ENCODE measurements at places on chromosomes 6 and 20. TPM values are rescaled to one million over a fixed set of nuclear protein-coding genes. Genes with fewer than 3 reads are reported as not detected.

OPRM1 gene
- total RNA-seq: not detected

CD93 gene
- not detected for total RNA-seq

RBM24 gene
- total RNA-seq: 0.38 TPM

TSBP1 gene
- total RNA-seq: not detected

TAAR2 gene
- not detected for total RNA-seq

BPIFA2 gene
- total RNA-seq: not detected

GINS1 gene
- total RNA-seq: 68.4 TPM

YIPF3 gene
- 78.2 TPM for total RNA-seq

ASIP gene
- total RNA-seq: not detected

- H3K36me3 ChIP-seq: no peaks in the 10 kb centered on the region
- H3K27ac ChIP-seq: no peak overlapping the region
- peaks cover 5% of the 10 kb centered on the region for H3K4me1 ChIP-seq
- no peak for DNase-seq
- H3K4me3 ChIP-seq: no peak overlapping the region
- H3K27me3 ChIP-seq: no peaks in the 10 kb centered on the region
Measured at GRCh38 chr6:111520524-111520923, 37.5 kb upstream of the REV3L start.

GRCh38 chr6:16723826-16724225, 37.4 kb downstream of the ATXN1 start:
- no peak overlapping the region for H3K4me3 ChIP-seq
- H3K27ac ChIP-seq: no peak overlapping the region
- no peaks in the 10 kb centered on the region for H3K27me3 ChIP-seq
- H3K4me1 ChIP-seq: no peaks in the 10 kb centered on the region

GRCh38 chr6:118725944-118726343, 74.6 kb upstream of the CEP85L start:
- H3K4me3 ChIP-seq: no peak overlapping the region
- no peak for DNase-seq
- no peaks in the 10 kb centered on the region for H3K36me3 ChIP-seq
- H3K27ac ChIP-seq: no peak overlapping the region
- no peaks in the 10 kb centered on the region for H3K27me3 ChIP-seq
- no peaks in the 10 kb centered on the region for H3K4me1 ChIP-seq

GRCh38 chr20:59466107-59466815, 138.1 kb upstream of the PHACTR3 start:
- H3K27me3 ChIP-seq: no peaks in the 10 kb centered on the region
- peaks cover 9% of the 10 kb centered on the region for H3K4me1 ChIP-seq
- no peaks in the 10 kb centered on the region for H3K36me3 ChIP-seq
- no peak overlapping the region for H3K27ac ChIP-seq

GRCh38 chr6:167077241-167077932, 45.5 kb upstream of the CCR6 start:
- no peak overlapping the region for H3K27ac ChIP-seq
- H3K36me3 ChIP-seq: no peaks in the 10 kb centered on the region
- no peaks in the 10 kb centered on the region for H3K27me3 ChIP-seq
- H3K4me1 ChIP-seq: no peaks in the 10 kb centered on the region
- no peak for DNase-seq

DNA sequence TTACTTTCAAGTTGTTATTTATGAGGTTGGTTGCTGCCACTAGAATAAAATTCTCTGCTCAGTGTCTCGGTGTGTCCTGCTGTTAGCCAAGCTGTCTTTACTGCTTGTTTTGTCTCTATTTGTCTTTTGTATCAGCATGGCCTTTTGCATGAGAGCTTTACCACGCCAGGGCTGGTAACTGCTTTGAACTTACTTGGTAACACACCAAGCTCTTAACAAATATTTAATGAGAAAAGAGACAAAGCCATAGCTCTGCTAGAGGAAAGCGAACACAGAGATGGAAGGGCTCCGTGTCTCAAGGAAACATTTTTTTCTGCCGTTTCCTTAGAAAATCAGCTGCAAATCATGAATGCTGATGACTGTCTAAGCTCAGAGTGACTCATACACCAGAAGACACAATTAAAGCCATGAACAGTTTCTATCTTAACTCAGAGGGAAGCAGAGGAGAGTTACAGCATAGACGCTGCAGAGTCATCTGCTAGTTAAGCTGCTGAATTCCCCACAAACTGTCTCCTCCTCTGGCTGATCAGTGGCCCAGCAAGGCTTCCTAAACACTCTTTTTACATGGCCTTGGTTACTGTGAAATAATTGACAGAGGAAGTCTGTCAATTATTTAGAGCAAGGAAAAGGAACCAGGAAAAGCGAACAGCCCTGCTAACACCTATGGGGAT, 44.8 kb downstream of the AGPAT4 start:
- H3K27me3 ChIP-seq: no peaks in the 10 kb centered on the region
- H3K4me3 ChIP-seq: no peak overlapping the region
- H3K36me3 ChIP-seq: no peaks in the 10 kb centered on the region
- no peak overlapping the region for H3K27ac ChIP-seq

DNA sequence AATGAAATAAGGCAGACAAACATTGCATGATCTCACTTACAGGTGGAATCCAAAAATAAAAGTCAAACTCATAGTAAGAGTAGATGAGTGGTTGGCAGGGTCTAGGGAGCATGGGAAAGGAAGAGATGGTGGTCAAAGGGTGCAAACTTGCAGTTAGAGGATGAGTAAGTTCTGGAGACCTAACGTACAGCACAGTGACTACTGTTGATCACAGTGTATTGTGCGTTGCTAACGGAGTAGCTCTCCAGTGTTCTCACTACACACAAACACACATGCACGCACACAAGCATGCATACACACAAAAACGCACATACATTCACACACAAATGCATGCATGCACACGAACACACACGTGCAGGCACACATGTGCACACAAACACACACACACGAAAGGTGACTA, 54.9 kb downstream of the LY86 start:
- no peaks in the 10 kb centered on the region for H3K4me1 ChIP-seq
- DNase-seq: no peak
- H3K27ac ChIP-seq: no peak overlapping the region
- H3K27me3 ChIP-seq: no peaks in the 10 kb centered on the region
- no peak overlapping the region for H3K4me3 ChIP-seq
- no peaks in the 10 kb centered on the region for H3K36me3 ChIP-seq

DNA sequence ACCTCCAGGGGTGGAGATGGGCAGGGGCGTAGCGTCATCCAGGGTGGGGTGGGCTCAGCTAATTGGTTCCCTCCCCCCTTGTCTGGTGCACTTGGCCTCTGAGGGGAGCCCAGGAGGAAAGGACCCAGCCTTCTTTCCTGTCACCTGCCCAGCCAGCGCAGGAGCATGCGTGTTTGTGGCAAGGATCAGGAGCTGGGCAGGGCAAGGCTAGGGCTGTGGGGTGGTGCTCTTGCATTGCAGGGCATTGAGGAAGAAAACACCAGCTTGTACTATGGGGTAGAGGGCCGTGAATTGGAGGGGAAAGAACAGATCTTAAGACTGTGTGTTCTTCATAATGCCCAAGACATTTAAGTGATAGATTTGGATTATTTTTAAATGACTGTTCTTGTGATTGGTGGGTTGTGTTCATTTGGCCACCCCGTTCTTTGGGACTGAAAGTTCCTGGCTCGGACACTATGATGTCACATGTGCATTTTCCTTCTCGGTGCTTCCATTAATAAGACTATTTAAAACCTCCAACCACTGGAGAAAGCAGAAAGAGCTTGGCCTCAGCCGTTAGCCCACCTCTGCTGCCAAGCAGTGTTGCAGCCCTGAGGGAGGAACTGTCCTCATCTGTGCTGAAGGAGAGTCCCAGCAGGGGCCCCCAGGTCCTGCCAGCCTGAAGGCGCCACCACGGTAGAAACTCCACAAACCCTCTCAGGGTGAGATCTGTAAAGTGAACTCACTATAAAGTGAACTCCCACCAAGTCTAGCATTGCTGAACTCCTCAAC, 136.2 kb upstream of the INSM1 start:
- H3K4me3 ChIP-seq: no peak overlapping the region
- H3K27me3 ChIP-seq: no peaks in the 10 kb centered on the region
- H3K4me1 ChIP-seq: no peaks in the 10 kb centered on the region
- H3K36me3 ChIP-seq: no peaks in the 10 kb centered on the region
- no peak overlapping the region for H3K27ac ChIP-seq
- DNase-seq: no peak

- no peak for DNase-seq
- H3K27ac ChIP-seq: no peak overlapping the region
- no peaks in the 10 kb centered on the region for H3K36me3 ChIP-seq
- no peaks in the 10 kb centered on the region for H3K4me1 ChIP-seq
Measured at GRCh38 chr6:135320721-135321621, 139.9 kb downstream of the MYB start.

GRCh38 chr6:53257533-53257932, 91.2 kb downstream of the ELOVL5 start:
- H3K36me3 ChIP-seq: peaks cover 18% of the 10 kb centered on the region
- no peaks in the 10 kb centered on the region for H3K27me3 ChIP-seq
- H3K4me3 ChIP-seq: no peak overlapping the region
- H3K27ac ChIP-seq: no peak overlapping the region
- H3K4me1 ChIP-seq: no peaks in the 10 kb centered on the region

DNA sequence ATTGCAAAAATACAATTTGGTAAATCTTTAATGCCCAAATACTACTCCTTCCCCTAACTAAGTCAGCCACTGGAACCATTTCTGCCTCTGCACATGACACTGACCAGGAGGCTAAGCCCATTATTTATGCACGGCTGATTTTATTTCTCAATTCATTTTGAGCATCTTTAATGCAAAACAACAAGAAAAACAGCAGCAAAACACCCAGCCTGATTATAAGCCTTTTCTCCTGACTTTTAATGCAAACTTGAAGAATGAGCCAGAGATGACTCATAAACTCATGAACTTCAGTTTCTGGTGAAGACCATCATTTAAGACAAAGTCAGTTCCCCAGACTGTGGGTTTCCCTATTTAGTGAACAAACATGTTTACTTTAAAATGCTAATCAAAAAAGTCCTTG, 51.6 kb downstream of the CYP24A1 start:
- no peaks in the 10 kb centered on the region for H3K36me3 ChIP-seq
- H3K27ac ChIP-seq: no peak overlapping the region

GRCh38 chr6:25958700-25959162, 3.9 kb upstream of the TRIM38 start:
- no peaks in the 10 kb centered on the region for H3K36me3 ChIP-seq
- no peak for DNase-seq
- no peak overlapping the region for H3K27ac ChIP-seq
- no peak overlapping the region for H3K4me3 ChIP-seq
- H3K4me1 ChIP-seq: peaks cover 13% of the 10 kb centered on the region

GRCh38 chr20:54472607-54473006, 2.8 kb upstream of the DOK5 start:
- H3K27me3 ChIP-seq: no peaks in the 10 kb centered on the region
- no peaks in the 10 kb centered on the region for H3K36me3 ChIP-seq
- peaks cover 2% of the 10 kb centered on the region for H3K4me1 ChIP-seq
- H3K4me3 ChIP-seq: no peak overlapping the region

GRCh38 chr20:22536956-22537756, 47.2 kb downstream of the FOXA2 start:
- no peaks in the 10 kb centered on the region for H3K27me3 ChIP-seq
- no peaks in the 10 kb centered on the region for H3K4me1 ChIP-seq
- no peak for DNase-seq
- H3K36me3 ChIP-seq: no peaks in the 10 kb centered on the region
